Epithelial cell of proximal tubule (primary cell): ENCODE measurements at places on chromosomes 6 and 20.
A peak's percentile ranks its signal among the peaks of the same experiment; 100 is the strongest.

DNA sequence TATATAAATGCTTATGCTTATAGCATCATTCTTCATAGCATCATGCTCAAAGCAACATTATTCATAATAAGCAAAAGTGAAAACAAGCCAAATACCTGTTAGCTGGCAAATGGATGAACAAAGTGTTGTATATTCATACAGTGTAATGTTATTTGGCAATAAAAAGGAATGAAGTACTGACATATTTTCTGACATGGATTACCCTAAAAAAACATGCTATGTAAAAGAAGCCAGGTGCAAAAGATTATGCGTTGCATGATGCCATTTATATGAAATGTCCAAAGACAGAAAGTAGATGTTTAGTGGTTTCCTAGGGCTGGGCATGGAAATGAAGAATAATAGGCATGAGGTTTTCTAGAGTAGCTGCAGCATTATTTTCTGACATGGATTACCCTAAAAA is 77.1 kb downstream of the GFRA4 start:
- no peak for DNase-seq

DNA sequence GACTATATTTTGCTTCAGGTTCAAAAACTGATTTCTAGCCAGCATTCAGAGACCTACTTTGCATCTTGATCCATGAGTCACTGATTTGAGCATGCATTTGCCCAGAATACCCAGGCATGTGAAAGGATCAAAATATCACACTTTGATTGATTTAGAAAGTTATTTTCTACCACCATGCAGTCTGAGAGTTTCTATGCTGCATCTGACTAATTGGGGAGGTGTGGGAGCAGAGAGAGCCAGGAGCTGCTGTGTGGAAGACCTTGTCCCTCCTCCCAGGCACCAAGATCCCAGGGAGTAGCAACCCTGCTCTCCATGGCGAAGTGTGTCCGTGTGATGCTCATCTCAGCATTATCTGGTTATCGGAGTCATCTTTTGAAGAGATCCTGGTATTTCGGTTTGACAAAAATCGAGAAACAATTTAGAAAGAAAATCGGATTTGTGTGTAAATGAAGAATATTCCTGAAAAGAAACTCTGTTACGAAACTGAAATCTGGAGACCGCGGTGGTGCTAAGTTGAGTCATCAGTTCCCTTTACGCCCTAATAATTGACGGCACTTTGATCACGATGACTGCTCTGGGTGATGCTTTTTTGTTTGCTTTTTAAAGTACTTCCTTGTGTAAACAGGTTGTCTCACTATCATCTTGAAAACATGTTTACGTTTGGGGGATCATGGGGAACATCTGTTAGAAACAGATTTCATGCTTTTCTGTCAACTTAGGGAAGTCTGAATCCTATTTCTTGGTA is 193.4 kb downstream of the BACH2 start:
- DNase-seq, result no peak

- DNase-seq, result no peak
Observed at GRCh38 chr6:163986313-163986712, 571.8 kb downstream of the QKI start.

DNA sequence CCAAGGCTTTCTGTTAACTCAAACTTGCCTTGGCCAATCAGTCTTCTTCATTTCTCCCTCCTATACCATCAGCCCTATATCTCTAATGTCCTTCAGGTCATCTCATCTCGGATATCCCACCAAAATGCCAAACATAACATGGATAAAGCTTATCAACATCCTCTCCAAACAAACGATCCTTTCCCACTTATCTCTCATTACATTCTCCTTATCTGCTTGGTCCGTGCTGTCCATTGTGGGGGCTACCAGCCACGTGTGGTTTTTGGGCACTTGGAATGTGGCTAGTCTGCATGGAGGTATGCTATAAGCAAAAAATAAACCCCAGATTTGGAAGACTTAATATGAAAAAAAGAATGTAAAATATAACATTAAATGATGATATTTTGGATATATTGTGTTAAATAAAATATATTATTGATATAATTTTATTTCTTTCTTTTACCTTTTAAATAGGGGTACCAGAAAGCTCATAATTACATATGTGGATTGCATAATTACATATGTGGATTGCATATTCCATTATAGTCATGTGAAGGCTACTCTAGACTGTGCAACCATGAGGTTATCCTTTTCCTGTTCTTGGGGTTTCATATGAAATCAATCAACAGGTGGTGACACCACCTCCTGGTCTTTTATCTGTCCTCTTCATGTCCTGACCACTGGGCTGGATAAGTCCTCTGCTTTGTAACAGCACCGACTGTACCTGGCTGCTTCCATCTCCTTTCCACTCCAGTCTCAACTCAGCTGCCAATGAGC is 123.0 kb downstream of the CD83 start:
- no peak for DNase-seq

- no peak for DNase-seq
Observed at GRCh38 chr6:152750694-152751093, at the start of gene VIP. TSS of gene VIP (plus strand) at chr6:152750797. CDS start at chr6:152752178, 1,381 bp downstream.

- DNase-seq, result no peak
Observed at GRCh38 chr6:25889877-25890853, 16.1 kb upstream of the SLC17A3 start.

GRCh38 chr6:118297821-118298220 is 250.3 kb upstream of the PLN start:
- DNase-seq, result no peak

- no peak for DNase-seq
Observed at GRCh38 chr6:13072686-13073347, 255.5 kb downstream of the TBC1D7 start.

GRCh38 chr20:10550204-10551118 is 115.4 kb downstream of the SLX4IP start:
- DNase-seq, result no peak

GRCh38 chr20:57038608-57039440 is 227.6 kb downstream of the BMP7 start:
- DNase-seq, result no peak

DNA sequence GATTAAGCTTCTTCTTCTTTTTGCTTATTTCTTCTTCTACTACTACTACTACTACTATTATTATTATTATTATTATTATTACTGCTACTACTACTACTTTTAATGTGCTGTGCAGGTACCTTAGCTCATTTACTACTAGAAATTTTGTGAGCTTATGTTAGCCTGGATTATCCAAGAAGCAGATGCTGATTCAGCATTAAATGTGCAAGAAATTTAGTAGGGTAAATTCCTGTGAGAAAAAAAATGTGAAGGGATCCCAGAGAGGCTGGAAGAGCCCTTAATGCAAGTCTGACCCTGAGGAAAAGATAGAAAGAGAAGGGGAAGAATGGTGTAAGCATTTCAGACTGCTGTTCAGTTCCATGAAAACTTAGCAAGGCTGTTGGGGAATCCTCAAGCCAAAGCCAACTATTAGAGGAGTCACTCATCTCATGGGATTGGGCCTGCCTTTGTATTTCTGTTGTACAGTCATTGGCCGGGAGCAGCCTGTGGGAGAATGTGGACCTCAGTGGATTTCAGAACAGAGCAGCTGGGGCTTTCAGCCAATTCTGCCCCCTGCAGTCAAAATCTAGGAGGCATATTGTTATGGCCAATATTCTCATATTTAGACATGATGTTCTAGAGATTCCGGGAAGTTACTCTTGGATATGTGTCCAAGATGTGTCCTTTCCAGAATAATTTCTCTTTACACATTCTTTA is 37.2 kb upstream of the TSPYL1 start:
- DNase-seq, result no peak

DNA sequence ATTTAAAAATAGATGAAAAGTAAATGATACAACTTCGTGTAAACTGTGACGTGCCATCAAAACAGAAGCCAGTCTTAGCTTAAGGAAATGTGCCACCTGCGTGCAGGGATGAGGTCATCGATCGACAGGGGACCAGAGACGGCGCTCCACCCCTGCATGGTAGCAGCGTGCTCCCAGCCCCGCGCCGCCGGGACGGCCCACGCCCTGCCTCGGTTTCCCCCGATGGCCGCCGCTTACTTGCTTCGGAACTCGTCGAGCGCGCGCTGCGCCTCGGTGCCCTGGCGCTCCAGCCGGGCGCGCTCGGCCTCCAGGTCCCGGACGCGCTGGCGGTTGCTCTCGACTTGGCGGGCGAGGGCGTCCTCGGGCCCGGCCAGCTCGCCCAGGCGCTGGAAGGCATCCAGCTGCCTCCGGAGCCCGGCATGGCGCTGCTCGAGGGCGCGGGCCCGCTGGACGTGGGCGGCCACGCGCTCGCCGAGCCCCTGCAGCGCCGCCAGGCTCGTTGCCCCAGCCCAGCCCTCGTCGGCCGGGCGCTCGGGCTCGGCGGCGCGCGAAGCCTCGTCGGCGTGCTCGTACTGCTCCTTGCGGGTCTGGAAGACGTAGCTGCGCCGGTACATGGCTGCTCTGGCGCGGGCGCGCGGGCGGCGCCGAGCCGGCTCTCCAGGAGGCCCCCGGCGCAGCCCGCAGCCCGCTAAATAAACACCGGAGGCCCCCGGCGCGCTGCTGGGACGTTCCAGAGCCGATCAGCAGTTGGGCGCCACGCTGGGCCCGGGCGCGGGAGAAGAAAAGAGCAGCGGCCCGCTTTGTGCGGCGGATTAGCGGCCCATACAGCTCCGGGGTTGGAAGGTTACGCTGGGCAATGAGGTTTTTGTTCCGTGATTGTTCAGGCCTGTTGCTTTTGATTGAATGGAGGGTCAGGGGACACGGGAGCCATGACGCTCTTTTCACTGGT is at the start of gene BFSP1:
TSS of gene BFSP1 (minus strand) at position 664 of the 949 bp plus-strand sequence. CDS start at position 614, 50 bp downstream.
- DNase-seq, result no peak

DNA sequence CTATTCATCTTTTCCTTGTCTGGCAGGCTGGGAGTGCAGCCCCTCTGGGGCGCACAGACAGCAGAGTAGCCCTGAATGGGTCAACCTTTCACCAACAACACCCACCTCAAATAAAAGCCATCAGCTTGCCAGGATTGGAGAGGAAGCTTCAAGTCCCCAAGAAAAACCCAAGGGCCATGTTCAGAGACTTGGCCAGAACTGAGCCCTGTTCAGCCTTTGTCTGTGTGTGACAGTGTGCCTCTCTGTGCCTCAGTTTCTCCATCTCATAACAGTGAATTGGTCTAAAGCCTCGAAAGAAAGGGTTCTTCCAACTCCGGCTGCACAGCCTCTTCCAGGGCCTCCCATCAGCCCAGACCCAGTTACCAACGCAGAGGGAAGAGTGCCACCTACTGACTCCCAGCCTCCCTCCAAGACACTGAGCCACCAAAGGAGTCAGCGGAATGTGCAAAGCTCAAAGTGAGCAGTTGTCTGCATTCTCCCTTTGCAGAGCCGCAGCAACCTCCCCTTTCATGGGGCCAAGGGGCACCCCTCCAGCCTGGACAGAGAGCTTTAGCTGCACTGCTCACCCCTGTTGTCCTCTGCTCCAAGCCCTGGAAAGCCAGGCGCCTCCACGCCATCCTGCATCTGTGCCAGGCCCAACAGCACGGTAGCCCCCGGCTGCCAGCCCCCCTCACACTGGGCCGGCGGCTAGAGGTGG is 82.7 kb upstream of the TOP1 start:
- DNase-seq, result no peak

- no peak for DNase-seq
Observed at GRCh38 chr6:162625846-162626540, 101.6 kb downstream of the PRKN start.

DNA sequence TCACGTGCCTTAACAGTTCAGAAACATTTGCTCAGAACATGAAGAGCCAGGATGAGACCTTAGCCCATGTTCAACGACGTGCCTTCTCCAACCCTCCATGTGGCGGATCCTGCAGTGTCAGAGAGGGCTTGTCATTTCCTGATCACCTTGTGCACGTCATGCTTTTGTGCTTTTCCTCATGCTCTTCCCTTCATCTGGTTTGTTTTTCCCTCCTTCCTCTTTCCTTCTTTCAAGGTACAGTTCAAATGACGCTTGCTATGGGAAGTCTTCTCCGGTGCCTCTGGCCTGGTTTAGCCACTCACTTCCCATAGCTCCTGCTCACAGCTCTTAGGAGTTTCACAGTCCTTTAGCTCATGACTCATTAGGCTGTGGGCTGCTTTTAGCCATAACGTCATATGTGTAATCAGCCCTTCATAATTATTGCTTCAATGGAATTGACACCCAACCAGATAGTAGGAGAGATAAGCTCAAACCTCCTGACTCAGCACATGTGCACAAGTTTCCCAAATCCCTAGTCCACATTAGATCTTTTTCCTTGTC is 102.7 kb upstream of the CNKSR3 start:
- DNase-seq, result peak; percentile 57

- DNase-seq, result no peak
Observed at GRCh38 chr6:25388776-25389175, 109.6 kb downstream of the CARMIL1 start.

DNA sequence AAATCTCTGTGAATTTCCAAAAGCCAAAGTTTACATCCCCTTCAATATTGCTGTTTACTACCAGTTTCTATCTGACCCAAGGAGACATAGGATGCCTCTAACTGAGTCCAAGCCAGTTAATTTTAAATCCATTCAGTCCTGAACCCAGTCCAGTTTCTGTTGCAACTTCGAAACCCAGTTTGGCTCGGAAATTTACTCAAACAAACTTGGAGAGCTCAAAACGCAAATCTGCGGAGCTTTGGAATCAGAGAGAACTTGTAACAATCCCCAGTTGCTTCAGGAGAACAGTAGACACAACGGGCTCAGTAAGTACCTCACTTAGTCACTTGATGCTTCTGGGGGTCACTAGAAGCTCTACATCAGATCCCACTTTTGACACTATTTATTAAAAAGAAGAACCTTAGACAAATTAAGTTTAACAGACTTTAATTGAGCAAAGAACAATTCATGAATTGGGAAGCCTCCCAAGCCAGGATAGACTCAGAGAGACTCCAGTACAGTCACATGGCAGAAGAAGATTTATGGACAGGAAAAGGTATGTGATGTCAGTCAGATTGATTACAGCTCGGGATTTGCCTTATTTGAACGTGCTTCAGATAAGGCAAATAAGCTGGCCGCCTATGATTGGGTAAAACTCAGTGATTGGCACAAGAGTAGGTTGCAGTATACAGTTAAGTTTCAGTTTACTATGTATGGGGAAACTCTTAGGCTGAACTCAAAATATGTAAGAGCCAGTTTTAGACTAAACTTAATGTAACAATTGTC is 118.0 kb downstream of the RFPL4B start:
- DNase-seq, result no peak

- DNase-seq, result no peak
Observed at GRCh38 chr6:145865175-145865574, 50.6 kb upstream of the FBXO30 start.

GRCh38 chr20:42886801-42887200 is 302.9 kb downstream of the PTPRT start:
- no peak for DNase-seq

- no peak for DNase-seq
Observed at GRCh38 chr6:169073311-169073710, 180.3 kb downstream of the THBS2 start.

DNA sequence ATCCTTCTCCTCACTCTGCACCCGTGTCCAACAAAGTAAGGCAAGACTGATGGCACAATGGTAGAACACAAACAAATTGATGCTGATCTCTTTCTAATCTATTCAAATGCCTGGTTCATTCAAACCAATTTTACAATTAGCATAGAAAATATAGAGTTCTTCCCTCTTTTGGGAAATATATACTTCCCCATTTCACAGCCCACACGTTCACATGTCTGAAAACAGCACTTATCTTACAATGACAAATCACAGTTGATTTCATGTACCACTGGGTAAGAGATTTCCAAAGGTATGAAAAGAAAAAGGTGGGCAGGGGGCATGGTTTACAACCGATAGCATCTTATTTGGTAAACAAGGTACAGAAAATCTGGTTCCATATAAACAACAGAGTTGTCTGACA is 137.6 kb downstream of the RNGTT start:
- no peak for DNase-seq

- DNase-seq, result no peak
Observed at GRCh38 chr6:84035484-84035883, 1.9 kb downstream of the MRAP2 start.

- DNase-seq, result no peak
Observed at GRCh38 chr6:11016452-11016851, 27.7 kb downstream of the ELOVL2 start.
